ENCODE measurements at places on chromosomes 1 and 21.
A peak's percentile ranks its signal among the peaks of the same experiment; 100 is the strongest.

- no peak for DNase-seq
These were observed 106.3 kb downstream of the BEND5 start for GRCh38 chr1:48670234-48671020.

DNA sequence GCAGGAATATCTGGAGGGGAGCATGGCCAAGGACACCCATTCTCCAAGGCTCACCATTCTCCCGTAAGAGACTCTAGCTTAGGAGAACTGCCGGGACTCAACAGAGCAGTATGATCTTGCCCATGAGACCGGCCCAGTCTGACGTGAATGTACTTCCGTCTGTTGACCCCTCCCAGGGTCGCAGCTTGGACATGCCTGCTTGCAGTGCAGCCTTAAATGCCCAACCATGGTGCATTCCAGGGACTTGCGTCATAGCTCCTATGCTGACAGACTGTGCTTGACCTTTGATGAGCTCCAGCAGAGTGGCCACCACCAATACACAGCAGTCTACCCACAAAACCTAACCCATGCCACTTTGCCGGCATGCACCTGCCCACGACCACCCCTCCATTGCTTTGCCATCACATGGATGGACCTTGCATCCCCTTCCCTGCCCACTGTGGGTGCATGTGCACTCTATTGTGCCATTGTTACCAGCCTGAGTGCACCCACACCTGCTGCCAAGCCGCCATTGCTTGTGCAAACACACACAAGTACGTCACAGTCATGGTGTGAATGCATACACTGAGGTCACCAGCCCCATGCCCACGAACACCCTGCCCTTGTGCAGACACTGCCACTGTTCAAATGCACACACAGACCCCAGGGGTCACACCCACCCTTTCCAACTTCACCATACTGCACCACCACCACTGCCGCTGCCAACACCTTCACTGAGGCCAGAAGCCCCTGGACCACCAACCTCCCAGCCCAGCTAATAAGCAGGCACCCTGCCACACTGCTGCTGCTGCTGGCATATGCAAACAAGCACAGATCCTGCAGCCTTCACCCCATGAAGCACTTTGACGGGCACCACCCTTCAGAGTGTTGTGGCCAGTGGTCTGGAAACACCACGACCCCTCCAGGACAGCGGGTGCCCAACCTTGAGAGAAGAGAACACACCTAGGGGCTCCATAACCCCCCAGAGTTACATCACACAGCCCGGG, 1141.3 kb downstream of the BRINP3 start:
- no peak for DNase-seq

DNA sequence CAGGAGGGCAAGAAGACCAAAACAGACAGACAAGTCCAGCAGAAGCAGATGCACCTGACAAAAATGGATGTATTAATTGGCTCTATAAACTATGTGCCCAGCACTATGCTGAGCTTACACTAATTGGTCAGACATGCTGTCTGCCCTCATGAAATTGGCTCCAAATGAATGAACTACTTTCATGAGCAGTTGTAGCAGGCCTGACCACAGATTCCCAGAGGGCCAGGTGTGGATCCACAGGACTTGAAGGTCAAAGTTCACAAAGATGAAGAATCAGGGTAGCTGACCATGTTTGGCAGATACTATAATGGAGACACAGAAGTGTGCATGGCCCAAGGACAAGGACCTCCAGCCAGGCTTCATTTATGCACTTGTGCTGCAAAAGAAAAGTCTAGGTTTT, 14.5 kb downstream of the SLAMF7 start:
- no peak for DNase-seq

- no peak for DNase-seq
These were observed 105.5 kb upstream of the CACYBP start for GRCh38 chr1:174894117-174894762.

DNA sequence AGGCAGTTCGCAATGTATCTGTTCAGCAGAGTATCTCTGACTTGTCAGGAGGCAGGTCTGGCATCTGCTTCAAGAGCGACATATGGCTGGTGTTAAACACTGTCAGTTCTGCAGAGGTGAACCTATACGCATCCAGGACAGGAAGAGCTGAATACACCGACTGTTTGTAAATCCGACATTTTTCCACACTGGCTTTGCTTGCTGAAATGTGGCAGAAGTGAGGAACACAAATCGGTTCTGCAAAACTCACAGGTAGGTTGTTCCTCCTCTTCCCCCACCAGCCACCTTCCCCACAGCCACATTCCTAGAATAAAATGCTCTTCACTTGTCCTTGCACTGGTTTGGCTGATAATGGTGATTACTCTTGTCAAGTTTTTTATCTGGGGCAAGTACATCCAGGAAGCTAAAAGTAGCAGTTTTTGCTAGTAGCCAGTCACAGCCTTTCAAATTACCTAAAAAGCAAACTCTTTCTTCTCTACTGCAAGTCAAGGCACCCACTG, 289.2 kb downstream of the GRIK1 start:
- no peak for DNase-seq

- no peak for DNase-seq
These were observed 66.7 kb downstream of the RPE65 start for GRCh38 chr1:68383092-68383491.

DNA sequence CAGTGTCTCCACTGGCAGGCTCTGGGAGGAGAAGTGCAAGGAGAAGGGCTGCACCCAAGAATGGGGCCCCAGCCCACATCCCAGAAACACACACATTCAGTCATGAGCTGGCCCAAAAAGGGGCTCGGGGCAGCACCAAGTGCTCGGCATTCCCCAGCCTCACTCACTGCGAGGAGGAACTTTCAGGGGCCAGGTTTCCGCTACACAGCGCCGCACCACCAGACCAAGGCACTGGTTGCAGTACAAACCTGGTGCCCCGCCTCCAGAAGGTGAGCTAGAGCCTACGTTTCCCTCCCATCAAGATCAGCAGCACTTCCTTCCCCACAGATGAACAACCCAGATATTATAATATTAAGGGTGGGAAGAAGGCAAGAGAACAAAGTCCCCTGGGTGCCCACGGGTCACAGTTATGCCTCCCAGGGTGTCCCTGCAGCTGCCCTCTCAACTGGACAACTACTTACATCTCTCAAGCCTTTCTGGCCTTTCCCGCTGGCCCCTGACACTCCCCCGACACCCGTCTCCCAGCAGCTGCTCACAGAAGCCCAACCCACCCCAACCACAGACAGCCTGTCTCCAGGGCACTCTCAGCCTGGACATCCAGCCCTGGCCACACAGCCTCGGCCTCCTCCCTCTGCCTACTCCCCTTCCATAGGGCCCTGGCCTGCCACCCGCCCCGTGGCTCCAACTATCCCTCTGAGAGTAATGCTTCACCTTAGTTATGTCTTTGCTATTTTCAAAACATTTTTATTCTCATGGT, 3.8 kb downstream of the PBXIP1 start:
- no peak for DNase-seq

DNA sequence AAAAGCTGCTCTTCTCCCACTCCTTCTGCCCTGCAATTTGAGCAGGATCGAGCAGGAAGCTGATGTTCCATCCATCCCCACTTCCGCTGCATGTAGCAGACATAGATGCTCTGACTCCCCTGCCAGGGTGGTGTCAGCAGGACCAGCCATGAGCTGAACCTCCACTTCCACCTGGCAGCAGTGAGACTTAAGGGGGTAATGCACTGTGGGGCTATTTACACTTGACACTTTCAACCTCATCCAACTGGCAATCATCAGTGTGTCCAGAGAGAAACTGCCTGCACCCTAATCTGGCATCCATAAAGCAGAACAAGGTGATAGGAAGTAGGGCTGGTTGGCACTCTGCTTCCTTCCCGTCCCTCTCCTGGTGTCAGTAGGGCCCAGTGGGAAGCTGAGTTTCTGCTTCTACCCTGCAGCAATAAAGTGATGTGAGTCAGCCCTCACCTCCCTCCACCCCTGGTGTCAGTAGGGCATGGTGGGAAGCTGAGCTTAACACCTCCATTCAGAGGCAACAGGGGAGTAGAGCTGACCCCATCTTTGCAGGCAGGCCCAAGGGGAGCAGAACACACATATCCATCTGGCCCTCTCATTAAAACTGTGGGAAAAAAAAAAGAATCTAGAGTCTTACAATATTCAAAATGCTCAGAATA, 272.3 kb downstream of the PTPRU start:
- DNase-seq, result no peak

DNA sequence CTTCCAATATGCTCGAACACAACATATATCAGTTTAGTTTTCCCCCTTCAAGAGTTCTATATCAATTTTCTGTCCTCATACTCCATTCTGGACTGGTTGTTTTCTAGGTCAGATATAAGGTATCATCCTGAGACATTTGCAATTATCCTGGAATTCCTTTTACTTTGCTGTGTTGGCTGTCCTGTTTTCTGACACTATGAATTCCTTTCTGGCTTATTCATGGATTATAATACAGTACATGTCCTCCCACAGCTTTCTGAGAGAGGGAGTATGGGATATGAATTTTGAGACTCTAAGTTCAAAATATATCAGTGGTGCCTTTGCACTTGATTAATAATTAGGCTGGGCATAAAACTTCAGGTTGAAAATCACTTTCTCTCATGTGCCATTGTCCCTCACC, 11.9 kb downstream of the PHTF1 start:
- peak; percentile 2 for DNase-seq

DNA sequence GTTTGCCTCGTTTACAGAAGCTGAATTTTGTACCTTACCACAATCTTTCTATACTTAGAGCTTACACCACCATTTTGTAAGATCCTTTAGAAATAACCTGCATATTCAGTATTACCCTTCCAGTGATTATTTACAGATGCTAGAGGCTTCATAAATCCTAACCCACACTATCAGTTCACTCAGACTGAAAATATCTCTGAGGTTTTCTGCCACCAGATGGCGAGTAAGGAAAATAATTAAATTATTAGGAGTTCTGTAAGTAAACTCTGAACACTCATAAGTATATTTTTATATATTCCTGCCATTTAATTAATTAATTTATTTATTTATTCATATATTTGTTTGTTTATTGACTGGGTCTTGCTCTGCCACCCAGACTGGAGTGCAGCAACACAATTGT, 1635.2 kb downstream of the PLA2G4A start:
- no peak for DNase-seq

GRCh38 chr1:47793563-47793962, 203.6 kb downstream of the TRABD2B start:
- no peak for DNase-seq

GRCh38 chr1:221874285-221875003, 132.6 kb upstream of the DUSP10 start:
- peak; percentile 23 for DNase-seq

DNA sequence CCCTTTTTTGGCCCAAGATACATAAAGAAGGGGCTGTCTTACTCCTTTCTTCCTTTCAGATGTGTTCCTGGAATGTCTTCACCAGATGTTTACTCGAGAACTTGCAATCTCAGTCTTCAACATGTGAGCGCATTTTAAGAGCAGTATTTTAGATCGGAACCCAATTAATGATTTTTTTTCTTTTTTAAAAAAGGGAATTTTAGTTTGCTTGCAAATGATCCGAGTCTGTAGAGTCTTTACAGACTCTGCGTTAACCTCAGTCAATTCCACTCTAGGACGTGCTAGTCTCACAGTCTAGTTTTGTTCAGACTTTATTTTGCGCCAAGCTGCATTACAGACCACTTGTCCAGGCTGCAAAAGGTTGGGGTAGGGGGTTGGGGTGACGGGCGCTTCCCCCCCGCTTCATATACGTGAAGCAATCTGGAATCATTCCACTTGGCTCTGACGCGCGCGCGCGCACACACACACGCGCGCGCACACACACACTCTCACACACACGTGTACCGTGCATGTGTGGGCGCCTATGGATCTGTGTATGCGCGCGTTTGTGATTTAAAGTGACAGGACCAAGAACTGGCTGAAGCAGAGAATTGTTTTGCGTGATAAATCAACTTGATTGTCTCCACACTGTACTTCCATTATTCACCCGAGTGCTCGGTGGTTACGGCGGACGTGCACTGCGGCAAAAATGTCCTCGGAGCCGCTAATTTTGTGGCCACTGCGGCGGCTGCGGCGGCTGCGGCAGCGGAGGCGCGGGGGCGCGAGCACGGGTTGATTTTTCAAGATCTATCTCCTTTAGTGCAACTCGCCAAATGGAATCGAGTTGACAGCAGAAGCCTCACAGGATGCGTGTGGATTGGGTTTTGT, 25.6 kb upstream of the NFIA start:
- no peak for DNase-seq

DNA sequence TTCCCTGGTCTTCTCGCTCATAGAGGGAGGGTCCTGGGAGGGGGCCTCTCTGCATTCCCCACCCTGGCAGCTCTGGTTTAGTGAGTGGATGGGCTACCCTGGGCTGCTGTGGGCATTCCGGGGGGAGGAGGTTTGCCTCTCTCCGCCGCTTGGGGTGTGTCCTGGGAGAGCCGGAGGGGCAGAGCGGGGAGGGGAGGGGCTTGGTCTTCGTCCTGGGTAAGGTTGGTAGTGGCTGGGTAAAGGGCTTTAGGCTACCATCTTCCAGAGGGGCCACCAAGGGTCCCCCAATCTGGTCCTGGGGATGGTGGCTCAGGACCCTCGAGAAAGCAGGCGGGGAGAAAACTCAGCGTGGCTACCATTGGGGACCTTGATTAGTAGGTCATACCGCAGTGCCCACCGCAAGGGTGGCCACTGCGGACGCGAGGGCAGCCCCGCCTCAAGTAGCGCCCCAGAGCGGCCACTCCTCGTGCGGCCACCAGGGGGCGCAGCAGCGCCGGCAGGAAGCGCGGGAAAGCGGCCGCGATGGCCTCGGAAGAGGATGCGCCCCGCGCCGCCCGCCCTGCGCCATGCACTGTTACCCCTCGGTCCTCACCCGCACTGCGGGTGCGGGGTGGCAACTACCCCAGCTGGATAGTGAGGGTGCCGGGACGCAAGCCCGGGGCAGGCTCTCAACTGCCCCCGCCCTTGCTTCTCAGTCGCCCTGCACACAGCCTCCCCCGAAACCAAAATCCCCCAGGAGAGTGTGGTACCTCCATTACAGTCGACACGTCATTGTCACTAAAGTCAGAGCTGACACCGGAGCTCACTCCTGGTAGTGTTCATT, 44.1 kb upstream of the SLC25A33 start:
- no peak for DNase-seq

- no peak for DNase-seq
These were observed 147.8 kb upstream of the ATP1B1 start for GRCh38 chr1:168958562-168959289.

DNA sequence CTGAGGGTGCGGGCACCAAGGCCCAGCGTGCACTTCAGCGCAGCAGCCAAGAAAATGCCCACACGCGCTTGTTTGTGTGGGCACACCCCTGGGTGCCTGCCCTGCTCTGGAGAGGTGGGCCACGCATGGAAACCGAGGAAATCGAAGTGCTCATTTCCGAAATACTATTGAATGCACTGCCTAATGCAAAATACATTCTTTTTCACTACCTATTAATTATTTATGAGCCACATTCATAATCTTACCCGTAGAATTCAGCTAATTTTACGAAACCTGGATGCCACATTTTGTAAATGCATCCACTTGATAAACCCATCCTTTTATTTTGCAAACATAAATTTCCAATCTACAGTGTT, 4.8 kb downstream of the DSCAM start:
- DNase-seq, result no peak

- no peak for DNase-seq
These were observed 107.8 kb downstream of the PLPPR5 start for GRCh38 chr1:98896711-98897445.

GRCh38 chr1:151992303-151993083, 1.2 kb downstream of the S100A10 start:
- peak; percentile 88 for DNase-seq

- no peak for DNase-seq
These were observed 16.8 kb upstream of the BRINP3 start for GRCh38 chr1:190494451-190494850.

GRCh38 chr1:7022058-7022457, 236.8 kb downstream of the CAMTA1 start:
- DNase-seq, result no peak

- no peak for DNase-seq
These were observed 146.0 kb upstream of the COL6A1 start for GRCh38 chr21:45835301-45836267.

All from amniotic stem cell (primary cell).